ENCODE measurements at places on chromosomes 2 and 18.

GRCh38 chr2:74548285-74548899, 5.3 kb downstream of the LOXL3 start:
- no peak for DNase-seq

DNA sequence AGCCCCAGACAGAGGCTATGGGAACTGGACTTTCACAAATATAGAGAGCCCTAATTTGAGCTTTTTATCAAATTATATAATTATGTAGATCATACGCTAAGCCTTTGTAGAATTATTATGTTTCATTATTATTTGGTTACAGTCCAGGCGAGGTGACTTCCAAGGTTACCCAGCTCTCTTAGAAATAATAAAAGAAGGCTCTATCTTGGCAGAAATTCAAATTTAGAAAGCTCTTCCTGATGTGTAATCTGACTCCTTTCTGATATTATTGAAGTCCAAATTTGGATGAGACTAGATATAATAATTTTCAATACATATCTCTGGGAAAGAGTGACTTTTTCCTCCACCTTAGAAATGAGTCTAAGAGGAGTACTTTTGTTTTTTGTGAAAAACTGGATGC, 4.8 kb upstream of the SLC38A11 start:
- no peak for DNase-seq

DNA sequence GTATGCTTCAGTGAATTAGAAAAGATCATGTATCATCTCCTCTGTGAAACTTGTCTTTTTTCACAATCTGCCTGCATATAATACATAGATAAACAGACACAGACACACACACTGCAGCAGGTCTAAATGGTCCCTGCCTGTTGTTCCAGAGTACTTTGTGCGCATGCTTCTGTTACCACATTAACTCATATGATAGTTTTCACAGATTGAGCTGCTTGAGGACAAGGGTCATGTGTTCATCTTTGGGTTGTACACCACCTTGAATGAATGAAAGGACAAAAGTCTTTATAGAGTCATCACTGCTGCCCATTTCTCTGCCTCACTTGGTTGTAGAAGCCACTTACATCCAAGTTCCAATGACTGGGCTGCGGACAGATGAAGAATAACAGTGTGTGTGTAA, 72.7 kb upstream of the GLS start:
- no peak for DNase-seq

DNA sequence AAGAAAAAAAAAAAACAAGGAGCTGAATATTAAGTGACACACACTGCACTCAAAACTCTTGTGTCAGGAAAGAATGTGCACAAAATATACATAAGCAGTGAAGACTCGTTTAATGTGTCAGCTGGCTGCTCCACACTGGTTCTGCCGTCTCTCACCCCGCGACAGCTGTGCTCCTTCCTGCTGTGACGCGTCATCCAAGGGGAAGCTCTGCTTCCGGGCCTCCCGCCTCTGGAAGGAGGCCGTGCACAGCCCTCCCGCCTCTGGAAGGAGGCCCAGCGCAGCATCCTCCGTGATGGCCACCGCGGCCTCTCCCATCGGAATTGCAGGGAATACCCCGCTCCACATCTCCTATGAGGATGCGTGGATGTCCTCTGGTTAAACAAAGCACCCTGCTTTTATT, 151.0 kb downstream of the HDAC4 start:
- no peak for DNase-seq

DNA sequence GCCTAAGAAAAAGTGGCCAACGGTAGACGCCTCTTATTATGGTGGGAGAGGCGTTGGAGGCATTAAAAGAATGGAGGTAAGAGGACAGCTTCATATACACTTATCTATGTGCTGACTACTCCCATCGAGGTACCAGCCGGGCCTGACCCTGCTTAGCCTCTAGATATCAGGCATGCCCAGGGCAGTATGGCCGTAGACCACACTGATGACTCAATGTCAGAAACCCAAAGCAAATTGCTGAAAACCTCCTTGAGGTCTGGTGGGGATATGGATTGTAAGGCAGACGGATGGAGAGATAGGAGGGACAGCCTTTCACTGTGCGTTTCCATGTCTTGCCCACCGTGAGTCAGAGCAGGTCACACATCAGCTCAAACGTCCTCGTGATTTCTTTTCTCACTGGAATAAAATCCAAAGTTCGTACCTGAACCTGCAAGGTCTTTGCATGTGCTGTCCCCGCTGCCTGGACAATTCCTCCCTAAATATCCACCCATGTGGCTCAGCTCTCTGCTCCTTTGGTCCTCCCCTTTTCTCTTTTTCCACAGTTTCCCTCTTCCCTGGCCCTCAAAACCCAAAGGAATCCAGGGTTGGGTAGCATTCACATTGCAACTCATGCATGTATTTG, 168.9 kb downstream of the ANTXR1 start:
- DNase-seq: no peak

Measured in stimulated activated CD4-positive, alpha-beta T cell treated with anti-CD3 and anti-CD28 coated beads, Interleukin-15, amount 100 ng/mL, for 1 hour (primary cell).